GM10248 (cell line): ENCODE measurements at places on chromosomes 11 and 22.

DNA sequence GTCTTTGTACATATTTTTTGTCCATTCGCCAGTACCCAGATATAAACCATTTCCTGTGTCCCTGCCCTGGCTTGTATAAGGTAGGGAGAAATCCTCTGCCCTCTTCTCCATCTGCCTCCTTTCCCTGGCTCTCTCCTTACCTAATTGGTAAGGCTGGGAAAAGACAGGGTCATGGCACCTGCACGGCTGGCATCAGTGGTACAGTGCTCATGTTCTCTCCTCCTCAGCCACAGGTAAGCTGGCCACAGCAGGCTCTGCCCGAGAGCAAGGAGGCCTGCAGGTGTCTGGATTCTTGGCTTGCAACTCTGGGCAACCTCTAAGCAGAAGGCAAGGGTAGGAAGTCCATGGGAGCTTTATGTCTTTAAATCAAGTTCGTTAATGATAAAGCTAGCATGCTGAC is 419.9 kb downstream of the BUD13 start:
- DNase-seq, result no peak

GRCh38 chr22:47594836-47595521 is 832.5 kb downstream of the TBC1D22A start:
- no peak for DNase-seq

- DNase-seq, result no peak
Observed at GRCh38 chr11:45751430-45751829, 53.5 kb upstream of the SLC35C1 start.

DNA sequence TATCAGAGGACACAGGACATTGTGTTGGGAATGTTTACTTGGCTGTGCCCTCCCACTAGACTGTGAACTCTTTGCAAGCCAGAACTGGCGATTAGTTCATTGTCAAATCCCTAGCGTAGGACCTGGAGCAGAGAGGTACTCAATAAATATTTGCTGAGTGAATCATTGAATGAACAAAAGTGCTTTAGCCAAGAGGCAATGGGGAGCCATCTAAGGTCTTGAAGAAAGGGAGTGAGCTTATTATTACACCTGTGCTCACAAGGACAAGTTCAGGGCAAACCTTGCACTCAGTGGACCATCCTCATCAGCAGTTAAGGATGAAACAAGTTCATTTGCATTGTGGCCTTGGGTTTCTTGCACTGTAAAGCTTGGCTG is 1.1 kb upstream of the RASSF10 start:
- no peak for DNase-seq

DNA sequence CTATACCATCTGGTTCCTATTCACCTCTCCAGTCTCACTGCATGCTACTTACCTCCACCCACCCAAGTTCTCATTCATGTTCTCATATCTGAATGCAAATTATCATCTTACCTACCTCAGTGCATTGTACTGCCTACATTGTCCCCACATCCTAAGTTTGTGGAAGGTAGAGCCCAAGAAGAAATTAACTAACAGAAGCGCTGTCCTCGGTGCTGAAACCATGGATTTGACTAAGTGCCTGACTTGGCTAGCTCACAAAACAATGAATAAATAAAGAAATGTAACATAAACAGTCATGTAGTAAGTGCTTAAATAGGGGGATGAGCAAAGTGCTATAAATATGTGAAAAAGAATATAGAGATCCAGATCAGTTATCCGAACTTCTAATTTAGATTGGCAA is 63.2 kb downstream of the GRIA4 start:
- no peak for DNase-seq

- no peak for DNase-seq
Observed at GRCh38 chr22:26621663-26622062, at the start of gene CRYBA4. CRYBA4 (plus strand) TSS chr22:26621963; CDS start chr22:26622597, 634 bp downstream.

DNA sequence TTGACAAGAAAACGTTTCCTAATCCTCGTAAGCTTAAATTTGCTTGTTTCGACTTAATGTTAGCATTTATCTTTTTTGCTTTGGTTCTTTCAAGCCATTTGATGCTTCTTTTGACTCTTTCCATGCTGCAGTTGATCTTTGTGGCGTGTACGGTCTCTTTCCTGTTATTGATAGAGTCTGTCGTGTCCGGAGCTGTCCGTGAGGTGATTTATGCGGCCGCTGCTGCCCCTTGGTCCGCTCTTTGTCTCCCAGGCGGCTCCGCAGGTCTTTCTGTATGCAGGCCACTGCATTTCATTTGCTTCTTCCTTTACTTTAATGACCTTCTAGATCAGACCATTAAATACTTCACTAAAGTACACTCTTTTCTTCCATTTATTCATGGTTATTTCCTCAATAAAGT is 50.3 kb downstream of the TBC1D22A start:
- no peak for DNase-seq

- no peak for DNase-seq
Observed at GRCh38 chr22:46212195-46212594, 37.9 kb downstream of the CDPF1 start.

DNA sequence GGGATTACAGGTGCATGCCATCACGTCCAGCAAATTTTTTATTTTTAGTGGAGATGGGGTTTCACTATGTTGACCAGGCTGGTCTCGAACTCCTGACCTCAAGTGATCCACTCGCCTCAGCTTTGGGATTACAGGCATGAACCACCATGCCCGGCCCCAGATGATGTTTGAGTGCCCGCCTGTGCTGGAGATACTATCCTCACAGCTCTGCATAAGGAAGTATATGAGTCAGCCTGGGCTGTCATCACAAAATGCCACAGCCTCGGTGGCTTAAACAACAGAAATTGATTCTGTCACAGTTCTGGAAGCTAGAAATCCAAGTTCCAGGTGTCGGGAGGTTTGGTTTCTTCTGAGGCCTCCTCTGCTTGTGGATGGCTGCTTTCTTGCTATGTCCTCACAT is 119.3 kb downstream of the OSBP2 start:
- no peak for DNase-seq

DNA sequence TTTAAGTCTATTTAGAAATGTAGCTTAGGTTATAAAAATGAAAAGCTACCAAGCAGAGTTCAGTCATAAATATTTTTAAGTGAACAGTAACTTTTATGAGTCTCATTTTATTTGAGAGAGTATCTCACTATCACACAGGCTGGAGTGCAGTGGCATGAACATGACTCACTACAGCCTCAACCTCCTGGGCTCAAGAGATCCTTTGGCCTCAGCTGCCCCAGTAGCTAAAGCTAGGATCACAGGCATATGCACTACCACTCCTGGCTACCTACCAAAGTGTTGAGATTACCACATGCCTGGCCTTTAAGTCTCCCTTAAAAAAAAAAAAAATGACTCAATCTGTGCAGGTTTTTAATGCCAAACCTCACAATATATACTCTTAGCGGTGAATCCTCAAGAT is 34.7 kb upstream of the CLNS1A start:
- DNase-seq, result no peak

GRCh38 chr11:83284501-83285150 is 1.5 kb downstream of the CCDC90B start:
- no peak for DNase-seq

DNA sequence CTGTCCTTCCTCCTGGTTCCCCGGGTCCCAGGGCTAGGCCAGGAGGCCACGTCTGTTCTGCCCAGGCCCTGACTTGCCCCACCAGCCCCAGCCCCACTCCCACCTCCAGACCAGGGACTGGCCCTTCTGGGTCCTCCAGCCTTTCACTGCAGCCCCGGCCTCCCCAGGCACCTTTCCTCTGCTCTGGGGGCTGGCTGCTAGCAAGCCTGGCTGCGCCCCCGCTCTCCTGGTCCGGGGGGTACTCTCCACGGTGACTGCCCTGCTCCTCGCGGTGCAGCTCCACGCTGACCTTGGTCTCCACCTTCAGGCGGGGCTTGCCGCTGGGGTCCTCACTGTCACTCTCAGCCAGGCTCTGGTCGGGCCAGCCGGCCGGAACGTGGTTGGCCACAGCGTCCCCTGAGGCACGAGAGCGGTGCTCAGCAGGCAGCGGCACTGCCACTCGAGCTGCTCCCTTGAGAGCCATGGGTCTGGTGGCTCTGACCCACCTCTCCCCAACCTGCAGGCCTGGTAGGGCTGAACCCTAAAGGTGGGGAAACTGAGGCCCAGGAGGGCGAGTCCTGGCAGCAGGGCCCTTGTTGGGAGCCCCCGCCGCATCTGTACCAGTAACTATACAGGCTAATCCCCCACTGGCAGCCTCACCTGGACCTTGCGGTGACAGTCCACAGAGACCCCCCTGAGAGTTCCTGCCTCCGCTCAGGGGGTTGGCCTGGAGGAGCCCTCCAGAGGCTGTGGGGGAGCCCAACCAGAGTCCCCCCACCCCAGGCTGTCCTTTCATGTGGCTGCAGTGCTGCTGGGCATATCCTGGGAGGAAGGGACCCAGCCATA is 29.0 kb downstream of the TRMU start:
- DNase-seq, result no peak

GRCh38 chr11:125569915-125570621 is 791 bp downstream of the EI24 start:
- peak; percentile 27 for DNase-seq

- DNase-seq, result no peak
Observed at GRCh38 chr22:35330258-35330861, 30.7 kb downstream of the TOM1 start.

DNA sequence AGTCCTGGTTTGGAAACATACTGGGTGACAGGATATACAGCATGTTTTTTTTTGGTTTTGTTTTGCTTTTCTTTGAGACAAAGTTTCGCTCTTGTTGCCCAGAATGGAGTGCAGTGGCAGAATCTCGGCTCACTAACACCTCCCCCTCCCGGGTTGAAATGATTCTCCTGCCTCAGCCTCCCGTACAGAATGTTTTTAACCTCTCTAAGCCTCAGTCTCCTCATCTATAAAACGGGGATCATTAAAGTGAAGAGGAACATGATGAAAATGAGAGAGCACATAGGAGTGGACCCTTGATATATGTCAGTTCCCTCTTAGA is 28.1 kb upstream of the SCARF2 start:
- DNase-seq, result no peak

GRCh38 chr22:25357132-25357455 is 137.7 kb downstream of the CRYBB2 start:
- DNase-seq, result no peak

DNA sequence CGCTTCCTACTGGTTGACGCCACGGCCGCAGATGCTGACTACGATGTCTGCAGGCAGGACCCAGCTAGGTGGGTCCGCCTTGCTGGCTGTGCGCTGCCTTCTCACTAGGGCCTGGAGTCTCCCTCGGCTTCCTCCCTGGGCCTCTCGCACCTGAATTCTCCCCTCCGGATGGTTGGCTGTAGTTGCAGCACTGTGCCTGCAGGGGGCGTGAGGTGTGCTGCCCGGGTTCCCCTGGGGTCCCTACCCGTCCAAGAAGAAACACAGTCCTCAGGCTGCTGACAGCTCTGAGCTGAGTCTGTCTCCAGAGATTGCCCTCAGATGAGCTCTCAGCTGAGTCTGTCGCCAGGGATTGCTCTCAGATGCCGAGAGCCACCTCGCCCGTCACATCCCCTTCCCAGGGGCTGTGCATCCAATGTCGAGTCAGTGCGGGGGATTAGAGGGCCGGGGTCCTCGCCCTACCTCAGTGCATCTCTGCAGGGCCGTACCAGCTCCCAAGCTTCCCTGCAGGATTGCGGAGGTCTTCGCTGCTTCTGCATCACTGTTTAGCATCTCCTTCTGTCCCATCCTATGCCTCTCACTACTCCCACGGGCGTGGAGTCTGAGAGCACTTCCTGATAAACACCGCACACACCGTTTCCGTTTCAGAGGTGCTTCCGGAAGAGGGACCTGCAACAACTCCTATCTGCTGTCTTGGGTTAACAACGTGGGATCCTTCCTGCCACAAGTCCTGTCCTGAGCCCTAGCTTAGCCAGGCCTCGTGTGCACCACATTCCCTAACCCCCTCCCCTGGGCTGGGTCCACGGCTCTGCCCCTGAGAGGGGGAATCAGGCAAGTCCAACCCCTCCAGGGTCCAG is 196.9 kb downstream of the CSNK2A3 start:
- DNase-seq, result peak; percentile 57

DNA sequence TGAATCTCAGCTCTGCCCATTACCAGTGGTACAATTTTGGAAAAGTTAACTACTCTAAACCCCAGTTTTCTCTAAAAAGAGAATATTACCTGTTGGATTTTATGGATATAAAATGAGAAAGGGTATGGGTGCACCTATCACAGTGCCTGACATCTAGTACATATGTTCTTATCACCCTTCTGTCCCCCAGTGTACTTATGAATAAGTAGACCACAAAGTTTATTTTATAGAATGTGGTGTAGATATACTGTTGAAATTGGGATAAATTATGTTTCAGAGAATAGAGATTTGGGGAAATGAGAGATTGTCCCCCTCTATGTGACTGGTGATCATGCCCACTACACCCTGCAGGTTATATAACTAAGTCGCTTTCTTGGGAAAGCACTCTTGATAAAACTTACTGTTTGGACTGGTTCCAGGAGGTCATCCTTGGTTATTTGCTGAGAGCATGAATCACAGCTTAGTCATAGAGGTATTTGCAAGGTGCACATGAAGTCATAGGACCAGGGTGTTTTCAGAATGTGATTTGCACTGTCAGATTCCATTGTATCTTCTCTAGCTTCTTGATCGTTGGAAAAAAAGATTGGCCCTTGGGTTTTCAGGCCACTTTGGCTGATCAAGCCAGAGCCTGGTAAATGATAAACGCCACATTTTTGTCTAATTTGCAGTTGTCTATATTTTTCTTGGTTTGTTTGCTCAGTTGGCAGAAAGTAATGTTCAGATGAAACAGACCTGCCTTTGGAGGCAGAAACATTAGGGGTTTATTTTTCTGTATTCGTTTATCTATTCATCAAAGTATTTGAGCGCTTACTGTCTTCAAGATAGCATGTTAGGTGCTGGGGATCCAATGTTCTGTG is 21.3 kb downstream of the STX3 start:
- DNase-seq, result no peak

- no peak for DNase-seq
Observed at GRCh38 chr11:118306556-118306955, 2.0 kb downstream of the CD3E start.

- peak; percentile 40 for DNase-seq
Observed at GRCh38 chr11:119029340-119030028, 1.2 kb downstream of the SLC37A4 start.

DNA sequence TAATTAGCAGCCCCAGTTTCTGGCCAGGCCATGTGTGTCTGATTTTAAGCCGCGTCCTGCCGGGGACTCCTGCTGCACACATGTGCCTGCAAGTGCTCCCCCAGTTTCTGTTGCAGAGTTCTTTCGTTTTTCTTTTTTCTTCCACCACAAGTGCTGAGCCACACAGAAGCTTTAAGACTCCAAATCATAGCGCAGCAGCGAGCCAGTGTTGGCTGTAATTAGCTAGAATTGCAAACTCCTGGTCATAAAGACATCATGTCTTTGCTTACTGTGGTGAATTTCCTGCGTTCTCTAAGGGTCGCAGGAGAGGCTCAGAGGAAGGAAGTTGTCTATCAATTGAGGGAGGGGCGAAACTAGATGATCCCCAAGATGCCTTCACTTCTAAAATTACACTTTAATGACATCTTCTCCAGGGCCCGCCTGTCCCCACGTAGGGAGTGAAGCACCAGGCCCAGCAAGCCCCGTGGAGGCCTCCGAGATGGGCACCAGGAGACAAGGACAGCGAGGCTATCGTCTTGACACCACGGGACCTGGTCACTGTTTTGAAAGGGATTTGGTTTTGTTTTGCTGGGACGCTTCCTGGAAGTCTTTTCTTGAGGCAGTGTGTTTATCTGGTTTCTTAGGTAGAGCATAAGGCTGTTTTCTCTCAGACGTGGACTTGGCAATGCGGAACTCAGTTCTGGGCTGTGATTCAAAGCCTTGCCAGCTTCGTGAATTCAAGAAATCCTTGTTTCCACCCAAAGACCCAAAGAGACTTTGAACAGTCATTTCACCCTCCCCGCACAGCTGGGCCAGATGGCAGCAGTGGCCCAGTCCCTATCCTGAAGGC is 71.8 kb downstream of the UBASH3B start:
- peak; percentile 66 for DNase-seq

- DNase-seq, result no peak
Observed at GRCh38 chr11:111870113-111870512, 1.3 kb downstream of the ALG9 start.
